ENCODE measurements at places on chromosomes 11 and 22.

GRCh38 chr11:27391331-27392015, 28.5 kb upstream of the CCDC34 start:
- no peak for DNase-seq

DNA sequence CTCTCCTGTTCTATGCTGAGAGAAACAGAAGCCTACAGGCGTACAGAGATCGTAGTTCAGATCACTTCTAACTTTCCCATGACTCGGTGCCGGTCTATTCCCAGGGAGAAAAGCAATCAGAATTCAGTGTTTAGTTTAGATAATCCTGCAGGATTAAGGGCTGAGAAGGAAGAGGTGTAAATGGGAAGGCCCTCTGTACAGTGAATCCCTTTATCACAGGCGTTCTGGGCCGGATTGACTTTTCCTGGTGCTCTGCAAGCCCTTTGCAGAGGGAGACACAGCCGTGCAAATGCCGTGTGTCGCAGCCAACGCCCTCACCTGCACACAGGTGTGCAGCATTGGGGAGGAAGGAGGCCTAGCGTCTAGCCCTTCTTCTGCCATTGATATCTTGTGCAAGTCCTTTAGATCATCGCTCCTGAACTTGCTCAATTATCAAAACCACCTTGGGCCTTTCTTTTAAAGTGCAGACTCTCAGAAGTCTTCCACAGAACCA, 90.6 kb downstream of the DSCAML1 start:
- DNase-seq: no peak

DNA sequence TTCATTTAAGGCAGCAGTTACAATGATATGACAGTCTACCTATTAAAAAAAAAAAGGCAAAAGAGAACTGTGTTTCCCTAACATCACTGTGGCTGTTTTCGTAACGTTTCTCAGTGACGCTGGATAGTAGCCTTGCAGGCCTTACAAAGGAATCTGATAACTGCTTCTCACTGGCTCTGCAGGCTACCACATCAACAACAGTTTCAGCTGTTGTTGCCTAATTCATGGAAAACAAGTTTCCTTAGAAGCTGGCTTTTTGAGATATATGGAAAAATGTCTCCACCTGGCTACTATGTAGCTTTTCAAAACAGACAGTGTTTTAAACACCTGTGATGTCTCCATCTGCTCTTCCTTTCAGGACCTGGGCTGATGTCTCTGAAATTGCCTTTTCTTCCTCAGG, 3.8 kb downstream of the OR51V1 start:
- DNase-seq: no peak

DNA sequence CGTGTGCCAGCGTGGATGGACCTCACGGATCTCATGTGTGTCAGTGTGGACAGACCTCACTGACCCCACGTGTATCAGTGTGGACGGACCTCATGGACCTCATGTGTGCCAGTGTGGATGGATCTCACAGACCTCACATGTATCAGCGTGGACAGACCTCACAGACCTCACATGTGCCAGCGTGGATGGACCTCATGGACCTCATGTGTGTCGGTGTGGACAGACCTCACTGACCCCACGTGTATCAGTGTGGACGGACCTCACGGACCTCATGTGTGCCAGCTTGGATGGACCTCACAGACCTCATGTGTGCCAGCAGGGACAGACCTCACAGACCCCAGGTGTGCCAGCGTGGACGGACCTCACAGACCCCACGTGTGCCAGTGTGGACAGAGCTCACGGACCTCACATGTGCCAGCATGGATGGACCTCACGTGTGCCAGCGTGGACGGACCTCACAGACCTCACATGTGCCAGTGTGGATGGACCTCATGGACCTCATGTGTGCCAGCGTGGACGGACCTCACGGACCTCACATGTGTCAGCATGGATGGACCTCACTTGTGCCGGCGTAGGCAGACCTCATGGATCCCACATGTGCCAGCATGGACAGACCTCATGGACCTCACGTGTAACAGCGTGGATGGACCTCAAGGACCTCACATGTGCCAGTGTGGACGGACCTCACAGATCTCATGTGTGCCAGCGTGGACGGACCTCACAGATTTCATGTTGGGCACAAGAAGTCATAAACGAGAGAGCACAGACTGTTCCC, 18.2 kb downstream of the TTLL8 start:
- DNase-seq: no peak

DNA sequence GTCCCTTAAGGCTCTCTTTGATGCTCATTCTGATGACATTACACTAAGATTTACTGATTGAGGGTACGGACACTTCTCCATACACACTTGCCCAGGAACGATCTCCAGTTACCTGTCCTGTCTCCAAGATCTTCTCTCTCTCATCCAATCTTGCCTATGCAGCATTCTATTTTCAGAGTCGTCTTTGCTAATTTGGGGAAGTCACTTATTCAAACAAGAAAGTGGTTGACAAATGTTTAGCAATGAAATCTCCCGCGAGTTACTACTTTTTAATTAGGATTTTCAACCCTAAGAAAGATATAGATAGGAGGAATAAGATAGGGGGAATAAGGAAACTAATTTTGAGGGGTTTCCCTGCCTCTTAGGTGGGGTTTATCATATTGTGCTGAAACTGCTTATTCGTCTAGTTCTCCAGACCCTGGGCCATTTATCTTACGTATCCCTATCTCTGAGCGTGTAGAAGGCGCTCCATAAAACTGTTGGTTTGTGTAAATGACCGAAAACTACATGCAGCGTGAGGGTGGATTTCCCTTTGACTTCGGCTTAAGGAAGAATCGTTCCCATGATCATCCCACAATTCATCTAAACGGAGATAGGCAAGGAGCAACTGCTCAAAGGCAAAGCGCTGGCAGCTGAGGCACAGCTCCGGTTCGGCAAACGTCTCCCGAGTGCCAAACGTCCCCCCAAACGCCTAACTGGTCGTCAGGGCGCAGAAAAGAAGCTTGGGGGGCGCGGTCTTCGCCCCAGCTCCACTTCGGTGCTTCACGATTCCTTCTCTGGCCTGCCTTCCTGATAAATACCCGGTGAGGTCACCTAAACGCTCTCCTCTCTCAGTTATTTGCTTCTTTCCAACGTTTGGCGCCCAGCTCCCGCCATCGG, 804 bp downstream of the APIP start:
- DNase-seq: no peak

- no peak for DNase-seq
These were observed 121.1 kb downstream of the NXPE2 start for GRCh38 chr11:114799476-114799875.

DNA sequence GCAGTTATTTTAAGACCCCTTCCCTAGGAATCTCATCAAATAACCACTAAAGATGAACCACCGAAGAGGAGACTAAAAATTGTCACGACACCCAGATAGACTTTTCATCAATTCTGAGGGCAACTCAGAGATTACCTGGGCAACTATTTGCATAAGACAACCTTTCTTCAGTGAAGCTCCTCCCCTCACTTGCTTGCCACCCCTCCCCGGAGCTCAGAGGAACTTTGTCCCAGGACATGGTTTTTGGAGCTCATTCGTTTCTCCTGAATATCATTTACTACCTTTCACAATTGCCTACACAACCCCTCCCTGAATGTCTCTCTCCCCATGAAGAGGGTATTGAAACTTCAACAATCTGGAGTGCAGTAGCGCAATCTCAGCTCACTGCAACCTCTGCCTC, 3.9 kb downstream of the AGBL2 start:
- no peak for DNase-seq

All from activated T-helper 1 cell treated with Interleukin-2 at 50 U/mL for 16 hours (primary cell).